AML-193 (cell line): ENCODE measurements at places on chromosomes 6 and 20.
A peak's percentile ranks its signal among the peaks of the same experiment; 100 is the strongest.

- DNase-seq, result peak; percentile 86
Measured at GRCh38 chr6:29723262-29723665, at the start of gene HLA-F. HLA-F (plus strand) TSS chr6:29723434; CDS start chr6:29723464, 30 bp downstream.

GRCh38 chr6:130831607-130832006 is 4.4 kb downstream of the SMLR1 start:
- no peak for DNase-seq

DNA sequence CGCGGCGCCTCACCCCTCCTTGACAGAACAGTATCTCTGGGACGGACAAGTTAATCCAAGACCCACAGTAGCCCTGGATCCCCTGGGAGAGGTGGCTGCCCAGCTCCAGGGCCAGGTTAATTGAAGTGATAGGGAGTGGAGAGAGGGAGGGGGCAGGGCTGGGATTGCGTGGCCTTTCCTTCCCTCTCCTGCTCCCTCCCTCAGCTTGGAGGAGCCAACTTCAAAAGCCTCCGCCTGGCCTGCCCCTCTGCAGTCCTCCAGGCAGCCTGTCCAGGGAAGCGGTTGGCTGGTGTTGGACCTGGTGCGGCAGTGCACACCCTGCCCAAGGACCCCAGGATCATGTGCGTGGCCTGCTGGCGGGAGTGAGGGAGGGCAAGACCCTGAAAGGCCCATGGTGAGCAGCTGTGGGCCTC is at the start of gene C20orf204:
TSS of gene C20orf204 (plus strand) at position 250 of the 413 bp plus-strand sequence. CDS start at position 392, 142 bp downstream.
- DNase-seq, result no peak

- no peak for DNase-seq
Measured at GRCh38 chr6:106858653-106859092, 115.9 kb downstream of the CD24 start.

- no peak for DNase-seq
Measured at GRCh38 chr6:148736774-148737412, 9.9 kb upstream of the UST start.

- DNase-seq, result no peak
Measured at GRCh38 chr20:61575151-61575937, 323.3 kb downstream of the CDH4 start.

GRCh38 chr20:37095108-37095598 is 644 bp downstream of the RBL1 start:
- DNase-seq, result no peak

DNA sequence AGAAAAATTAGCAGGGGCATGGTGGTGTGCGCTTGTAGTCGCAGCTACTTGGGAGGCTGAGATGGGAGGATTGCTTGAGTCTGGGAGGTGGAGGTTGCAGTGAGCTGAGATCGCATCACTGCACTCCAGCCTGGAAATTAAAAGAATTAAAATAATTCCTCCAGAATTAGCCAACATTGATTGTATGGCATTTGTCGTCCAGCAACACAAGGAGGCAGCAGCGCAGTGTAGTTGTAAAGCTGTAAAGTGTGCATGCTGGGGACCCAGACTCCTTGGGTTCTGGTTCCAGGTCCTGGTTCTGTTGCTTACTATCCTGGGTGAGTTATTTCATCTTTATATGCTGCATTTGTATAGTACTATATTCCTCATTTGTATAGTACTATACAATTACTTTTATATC is 41.4 kb downstream of the PEX7 start:
- DNase-seq, result no peak

DNA sequence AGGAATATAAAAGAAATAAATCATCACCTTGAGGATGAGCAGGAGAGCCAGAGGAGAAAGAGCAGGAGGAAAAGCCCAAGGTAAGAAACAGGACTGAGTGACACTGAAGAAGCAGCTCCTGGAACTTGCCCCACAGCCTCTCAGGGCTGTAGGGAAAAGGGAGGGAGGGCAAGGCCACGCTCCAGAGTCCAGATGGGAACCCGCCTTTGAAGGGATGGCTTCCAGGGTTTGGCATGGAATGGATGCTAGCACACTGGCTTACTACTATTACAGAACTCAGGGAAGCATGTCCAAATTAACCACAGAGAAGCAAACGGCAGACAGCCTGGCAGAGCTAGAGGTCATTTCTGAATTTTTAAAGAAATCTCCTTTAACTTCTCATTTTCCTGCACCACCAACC is 26.8 kb downstream of the RALGAPA2 start:
- no peak for DNase-seq

- DNase-seq, result no peak
Measured at GRCh38 chr6:80472271-80472670, 365.8 kb downstream of the BCKDHB start.

DNA sequence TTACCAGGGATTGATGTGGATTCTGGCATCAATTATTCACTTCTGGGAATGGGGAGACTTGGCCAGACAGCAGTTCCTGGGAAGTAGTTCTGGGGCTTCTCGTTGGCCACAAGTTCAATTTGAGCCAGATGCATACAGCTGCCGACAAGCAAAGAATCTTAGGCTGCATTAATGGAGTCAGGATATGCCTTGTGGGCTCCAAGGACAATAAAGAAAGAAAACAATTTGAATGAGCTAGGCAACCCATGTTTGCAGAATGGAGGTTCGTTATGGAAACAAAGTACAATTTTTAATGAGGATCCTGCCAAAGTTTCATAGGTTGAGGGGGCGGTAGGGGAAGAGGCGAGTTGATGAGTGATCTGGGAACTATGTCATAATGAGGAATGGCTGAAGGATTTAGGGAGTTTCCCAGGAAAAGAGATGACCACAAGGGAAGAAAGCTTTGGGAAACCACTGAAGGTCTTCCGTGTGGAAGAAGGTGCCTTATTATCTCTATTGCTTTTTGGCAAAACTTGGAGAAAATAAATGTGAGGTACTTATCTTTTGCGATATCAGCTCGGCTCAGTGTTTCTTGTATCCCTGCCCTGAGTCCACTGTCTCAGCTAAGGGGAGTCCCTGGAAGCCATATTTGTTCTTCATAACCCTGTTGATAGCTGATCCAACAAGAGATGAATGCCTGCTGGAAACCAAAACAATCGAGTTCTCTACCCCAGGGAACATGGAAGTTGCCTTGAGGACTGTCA is 181.0 kb upstream of the ZNF217 start:
- no peak for DNase-seq

- no peak for DNase-seq
Measured at GRCh38 chr6:158058171-158058651, 76.5 kb downstream of the SYNJ2 start.

- DNase-seq, result no peak
Measured at GRCh38 chr6:9455864-9456658, 958.8 kb downstream of the TFAP2A start.

GRCh38 chr20:36107881-36108280 is 46.7 kb upstream of the EPB41L1 start:
- no peak for DNase-seq

GRCh38 chr20:32810941-32811340 is 8.8 kb upstream of the MAPRE1 start:
- no peak for DNase-seq

DNA sequence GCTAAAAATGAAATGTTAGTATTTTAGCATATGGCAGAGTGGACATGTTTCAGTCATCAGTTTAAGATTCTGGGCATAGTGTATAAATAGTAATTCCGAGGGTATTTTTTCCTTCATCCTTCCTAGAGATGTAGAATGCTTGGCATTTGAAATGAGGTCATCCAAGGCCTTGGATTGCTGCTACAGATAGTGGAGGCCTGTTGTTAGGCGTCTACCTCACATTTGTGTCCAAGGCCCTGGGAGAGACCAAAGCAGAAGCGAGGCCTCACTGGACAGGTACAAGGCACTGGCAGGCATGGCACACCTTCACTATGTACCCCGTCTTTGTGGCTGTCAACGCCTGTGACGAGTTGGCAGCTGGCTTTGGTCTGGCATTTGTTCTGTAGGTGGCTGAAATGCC is 58.0 kb downstream of the DTD1 start:
- DNase-seq, result no peak

DNA sequence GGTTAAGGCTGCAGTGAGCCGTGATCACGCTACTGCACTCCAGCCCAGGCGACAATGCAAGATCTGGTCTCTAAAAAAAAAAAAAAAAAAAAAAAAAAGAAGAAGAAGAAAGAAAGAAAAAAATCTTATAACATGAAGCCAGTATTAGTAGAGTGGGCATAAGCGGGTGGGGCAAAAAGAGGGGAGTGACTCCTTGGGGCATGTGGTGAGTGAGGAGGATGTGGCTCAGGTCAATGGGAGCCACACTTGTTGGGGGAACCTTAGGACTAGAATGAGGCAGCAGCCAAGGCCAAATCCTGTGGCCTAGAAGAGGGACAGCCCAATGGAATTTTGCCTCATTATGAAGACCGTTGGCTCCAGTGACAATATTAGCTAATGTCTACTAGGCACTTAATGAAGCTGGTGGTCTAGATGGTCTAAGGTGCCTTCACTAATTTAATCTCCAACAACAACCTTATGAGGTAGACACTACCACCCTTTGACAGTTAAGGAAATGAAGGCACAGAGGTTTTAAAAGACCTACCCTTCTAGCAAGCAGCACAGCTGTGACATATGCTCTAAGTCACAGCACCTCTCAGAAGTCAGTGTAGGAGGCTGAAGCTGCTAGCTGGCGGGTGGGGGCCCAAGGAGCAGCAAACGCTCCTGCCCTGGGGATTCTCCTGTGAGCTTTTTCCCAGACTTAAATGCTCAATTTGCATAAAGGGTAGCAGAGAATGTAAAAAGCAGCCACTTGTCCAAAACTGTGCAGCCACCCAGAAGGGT is 23.6 kb upstream of the ARMC12 start:
- no peak for DNase-seq

DNA sequence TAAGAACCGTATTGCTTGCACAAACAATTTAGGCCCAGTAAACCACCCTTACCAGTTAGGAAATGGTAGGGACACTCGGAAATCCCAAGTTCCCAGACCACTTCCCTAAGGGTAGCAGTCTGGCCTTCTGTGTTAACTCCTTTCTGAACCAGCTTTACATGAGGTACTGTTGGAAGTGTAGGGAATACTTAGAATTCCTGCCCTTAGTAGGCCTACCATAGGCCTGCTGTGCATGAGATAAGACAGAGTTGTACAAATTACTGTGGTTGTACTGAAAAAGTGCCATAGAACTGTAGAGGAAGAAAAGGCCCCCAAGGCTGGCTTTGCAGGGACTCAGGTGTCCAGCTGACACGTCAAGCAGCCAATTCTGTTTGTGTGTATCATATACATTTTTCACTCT is 11.1 kb downstream of the RPRD1B start:
- no peak for DNase-seq

DNA sequence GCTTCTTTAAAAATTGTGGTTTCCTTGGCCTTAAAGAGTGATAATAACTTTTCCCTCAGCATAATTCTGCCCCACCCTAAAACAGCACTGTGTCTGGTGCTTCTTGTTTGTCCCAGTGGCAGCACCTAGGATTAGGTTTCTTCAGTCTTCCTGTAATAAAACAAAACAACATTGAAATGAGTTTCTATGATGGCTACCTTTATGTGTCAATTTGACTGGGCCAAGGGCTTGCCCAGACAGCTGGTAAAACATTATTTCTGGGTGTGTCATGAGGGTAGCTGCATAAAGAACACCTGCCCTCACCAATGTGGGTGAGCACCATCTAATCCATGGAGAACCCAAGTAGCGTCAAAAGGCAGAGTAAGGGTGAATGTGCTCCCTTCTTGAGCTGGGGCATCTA is 117.8 kb downstream of the QRSL1 start:
- DNase-seq, result no peak

DNA sequence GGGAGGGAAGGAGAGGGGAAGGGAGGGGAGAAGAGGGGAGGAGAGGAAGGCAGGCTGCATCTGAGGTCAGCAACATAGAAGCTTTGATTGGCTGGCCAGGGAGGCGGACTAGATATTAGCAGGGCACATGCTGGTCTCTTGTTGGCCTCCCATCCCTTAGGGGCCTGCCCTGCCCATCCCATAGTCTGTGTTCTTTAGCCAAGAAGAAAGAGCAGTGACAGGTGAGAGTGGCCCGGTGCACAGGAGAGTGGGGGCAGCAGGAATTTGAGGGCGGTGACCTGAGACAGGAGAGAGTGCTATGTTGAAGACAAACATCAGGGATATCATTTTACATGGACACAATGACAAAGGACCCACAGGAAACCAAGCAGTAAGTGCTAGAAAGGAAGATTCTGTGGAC is 413.5 kb downstream of the SYNE1 start:
- DNase-seq, result no peak

DNA sequence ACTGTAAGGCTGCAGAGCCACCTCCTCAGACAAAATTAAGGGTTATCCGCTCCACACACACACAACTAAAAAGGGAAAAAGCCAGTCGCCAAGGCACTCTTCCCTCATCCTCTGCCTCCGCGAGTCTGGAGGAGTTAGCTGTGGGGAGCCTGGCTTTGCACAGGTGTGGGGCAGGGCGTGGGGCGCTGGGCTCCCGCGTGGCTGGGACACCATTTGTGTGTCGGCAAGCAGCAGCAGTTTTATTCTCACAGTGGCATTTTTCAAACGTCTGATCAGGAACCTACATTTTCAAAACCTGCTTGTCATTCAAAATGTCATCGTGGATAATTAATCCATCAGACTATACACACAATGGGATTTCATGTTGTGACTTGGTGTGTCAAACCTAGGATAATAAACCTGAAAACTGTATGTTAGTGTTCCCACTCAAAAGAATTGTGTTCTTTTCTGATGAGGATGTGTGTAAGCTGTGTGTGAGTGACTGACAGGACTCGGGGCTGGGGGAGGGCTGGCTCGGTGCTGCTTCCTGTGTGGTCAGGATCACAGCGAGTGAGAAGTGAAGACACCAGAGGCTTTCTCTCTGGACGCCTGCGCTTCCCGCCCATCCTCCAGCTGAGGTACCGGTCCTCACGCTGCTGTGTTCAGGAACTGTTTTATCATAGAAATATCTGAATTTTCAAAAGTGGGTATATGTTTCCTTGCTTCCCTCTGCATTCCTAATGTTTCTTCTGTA is 83.1 kb downstream of the IRF4 start:
- peak; percentile 78 for DNase-seq

- no peak for DNase-seq
Measured at GRCh38 chr20:62771396-62772102, 24.7 kb upstream of the MRGBP start.

- DNase-seq, result no peak
Measured at GRCh38 chr6:21426841-21427490, 166.6 kb upstream of the SOX4 start.

- no peak for DNase-seq
Measured at GRCh38 chr6:107411161-107411560, 48.2 kb downstream of the PDSS2 start.

DNA sequence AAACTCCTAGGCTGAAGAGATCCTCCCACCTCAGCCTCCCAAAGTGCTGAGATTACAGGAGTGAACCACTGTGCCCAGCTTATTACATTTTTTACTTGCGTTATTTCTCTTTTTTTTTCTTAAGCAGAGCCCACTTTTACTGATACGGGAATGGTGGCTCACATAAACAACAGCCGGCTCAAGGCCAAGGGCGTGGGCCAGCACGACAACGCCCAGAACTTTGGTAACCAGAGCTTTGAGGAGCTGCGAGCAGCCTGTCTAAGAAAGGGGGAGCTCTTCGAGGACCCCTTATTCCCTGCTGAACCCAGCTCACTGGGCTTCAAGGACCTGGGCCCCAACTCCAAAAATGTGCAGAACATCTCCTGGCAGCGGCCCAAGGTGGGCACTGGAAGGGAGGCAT is 10.5 kb downstream of the CAPN11 start:
- DNase-seq, result no peak

- DNase-seq, result no peak
Measured at GRCh38 chr20:31785089-31785488, 34.1 kb upstream of the MYLK2 start.
